ENCODE measurements at places on chromosomes 12 and 14.
A peak's percentile ranks its signal among the peaks of the same experiment; 100 is the strongest.

DNA sequence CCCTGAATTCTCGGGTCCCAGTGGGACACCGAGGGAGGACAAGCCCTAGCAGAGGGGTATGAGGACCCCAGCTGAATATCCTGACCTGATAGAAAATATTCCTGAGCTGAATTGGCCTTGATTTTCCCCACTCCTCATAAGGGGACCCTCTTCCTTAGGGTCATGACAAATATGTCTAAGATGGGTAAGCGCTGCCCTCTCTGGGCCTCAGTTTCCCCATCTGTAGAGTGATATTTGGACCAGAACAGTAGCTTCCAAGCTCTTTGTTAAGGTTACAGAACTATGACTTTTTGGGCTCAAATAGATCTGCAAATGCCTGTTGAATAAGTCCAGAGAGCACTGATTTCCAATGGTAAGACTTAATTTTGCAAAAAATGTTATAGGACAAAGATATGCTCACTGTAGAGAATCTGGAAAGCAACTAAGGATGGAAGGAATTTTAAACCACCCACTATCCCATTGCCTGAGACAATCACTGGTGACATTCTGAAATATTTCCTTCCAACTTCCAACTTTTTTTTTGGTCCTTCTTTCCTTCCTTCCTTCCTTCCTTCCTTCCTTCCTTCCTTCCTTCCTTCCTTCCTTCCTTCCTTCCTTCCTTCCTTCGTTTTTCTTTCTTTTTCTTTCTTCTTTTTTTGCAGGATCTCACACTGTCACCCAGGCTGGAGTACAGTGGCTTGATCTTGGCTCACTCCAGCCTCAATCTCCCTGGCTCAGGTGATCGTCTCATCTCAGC lies 32.0 kb downstream of the MYL2 start:
- no peak for DNase-seq

DNA sequence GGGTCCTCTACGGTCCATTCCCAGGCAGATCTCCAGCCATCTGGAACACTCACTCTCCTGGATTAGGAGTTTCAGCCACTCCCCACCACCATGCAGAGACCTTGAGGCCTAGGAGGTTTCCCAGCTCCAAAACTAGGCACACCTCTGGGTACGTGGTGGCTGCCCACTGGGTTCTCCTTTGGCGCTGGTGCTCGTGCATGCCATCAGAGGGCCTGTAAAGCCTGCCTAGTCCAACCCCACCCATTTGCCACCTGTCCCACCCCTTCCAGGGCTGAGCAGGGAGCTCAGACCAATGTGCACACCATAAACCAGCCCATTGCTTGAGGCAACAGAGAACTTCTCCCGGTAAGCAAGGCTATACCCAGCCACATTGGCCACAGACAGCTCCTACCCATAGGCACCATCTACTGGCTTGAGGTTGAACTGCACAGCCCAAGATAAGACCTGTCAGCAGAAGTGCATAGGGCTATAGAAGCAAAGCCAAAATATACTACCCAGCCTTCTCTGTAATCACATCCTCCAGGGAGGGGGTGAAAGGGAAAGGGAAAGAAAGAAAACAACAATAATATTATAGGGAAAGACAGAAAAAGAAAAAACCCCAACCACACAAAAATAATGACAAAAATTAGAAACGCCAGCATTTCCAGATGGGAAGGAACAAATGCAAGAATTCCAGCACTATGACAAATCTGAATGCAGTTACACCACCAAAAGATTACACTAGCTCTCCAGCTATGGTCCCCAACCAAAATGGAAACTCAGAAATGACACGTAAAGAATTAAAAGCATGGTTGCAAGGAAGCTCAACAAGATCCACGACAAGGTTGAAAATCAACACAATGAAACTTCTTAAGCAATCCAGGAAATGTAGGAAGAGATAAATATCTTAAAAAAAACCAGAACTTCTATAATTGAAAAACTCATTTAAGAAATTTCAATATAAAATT lies 111.9 kb upstream of the CCDC175 start:
- no peak for DNase-seq

GRCh38 chr12:113239288-113239771 lies 18.1 kb downstream of the TPCN1 start:
- DNase-seq = no peak

DNA sequence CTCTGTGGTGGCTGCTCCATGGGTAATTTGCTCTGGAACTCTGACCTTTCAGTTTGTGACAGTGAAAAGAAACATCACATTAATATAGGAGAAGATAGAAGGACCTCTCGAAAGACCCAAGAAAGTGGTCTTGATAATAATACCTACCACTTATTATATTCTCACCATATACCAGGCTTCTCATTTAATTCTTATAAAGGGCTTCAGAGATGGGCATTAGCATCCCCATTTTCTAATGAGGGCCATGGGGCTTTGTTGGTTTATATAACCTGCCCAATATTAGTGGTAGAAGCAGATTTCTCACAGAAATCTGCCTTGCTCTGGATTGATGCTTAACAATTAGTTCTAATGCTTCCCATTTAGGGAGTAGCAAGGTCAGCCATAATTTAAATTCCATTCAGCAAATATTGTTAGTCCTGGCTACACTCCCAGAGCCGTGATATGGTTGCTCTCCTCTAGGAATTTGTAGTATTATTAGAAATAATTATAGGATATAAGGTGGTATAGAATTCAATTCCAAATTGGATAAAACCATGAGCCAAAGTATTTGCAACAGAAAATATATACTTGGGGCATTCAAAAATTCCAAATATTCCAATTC lies 7.4 kb upstream of the AMIGO2 start:
- no peak for DNase-seq

DNA sequence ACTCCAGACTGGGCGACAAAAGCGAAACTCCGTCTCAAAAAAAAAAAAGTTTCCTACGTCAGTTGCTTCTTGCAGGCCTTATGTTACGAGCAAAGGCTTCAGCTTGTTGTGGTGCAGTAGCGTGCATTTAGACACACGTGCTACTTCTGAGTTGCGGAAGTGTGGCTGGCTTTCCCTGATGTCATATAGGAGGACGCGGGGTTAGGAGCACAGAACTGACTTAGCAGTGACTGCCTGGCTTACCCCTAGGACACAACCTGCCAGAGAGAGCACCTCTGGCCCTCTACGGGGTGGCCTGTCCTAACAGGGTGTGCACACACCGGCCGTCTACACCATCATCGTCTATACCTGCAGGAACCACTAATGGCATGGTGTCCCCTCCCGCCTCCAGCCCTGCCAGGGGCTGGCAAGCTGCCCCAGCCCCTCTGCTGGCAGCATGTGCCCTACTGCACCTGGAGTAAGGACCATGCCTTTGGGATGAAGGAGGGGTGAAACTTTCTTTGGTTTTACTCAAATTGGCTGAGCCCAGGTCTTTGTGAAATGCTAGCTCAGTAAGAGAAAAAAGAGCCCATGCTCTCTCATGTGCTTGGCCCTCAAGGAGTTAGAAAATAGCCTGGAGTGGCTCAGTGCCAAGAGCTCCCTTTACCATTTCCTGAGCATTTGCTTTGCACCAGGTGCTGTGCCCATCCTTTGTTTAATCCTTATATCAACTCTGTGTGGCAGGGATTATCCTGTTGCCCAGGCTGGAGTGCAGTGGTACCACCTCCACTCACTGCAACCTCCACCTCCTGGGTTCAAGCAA lies 1.7 kb upstream of the GPR68 start:
- DNase-seq = peak; percentile 64

DNA sequence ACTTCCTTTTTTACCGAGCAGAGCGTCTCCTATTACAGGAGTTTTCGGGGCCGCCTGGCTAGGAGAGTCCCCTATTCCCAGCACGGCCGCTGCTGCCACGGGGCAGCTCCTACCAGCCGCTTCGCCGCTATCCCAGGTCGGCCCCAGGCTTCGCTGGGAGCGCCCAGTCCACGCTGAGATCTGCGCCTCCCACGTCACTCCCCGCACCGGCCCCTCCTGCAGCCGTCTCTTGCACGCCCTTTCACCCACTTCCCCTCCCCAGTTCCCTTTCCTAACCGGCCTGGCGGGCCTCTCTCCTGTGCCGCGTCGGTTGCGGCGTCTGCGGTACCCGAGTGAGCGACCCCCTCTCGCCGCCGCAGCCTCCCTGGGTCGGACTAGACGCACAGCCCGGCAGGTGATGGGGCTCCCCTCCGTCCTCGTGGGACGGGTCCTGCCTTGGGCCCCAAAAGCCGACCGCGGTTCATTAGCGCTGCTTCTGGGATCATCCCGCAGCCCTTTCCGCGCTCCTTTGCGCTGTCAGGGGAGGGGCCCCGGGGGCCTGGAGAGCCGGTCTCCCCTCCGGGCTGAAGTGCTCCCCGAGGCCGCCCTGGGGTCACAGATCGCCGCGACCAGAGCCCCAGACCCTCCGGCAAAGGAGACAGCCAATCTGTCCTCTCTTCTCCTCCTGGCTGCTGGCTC lies 1318.4 kb downstream of the TMEM121 start:
- peak; percentile 59 for DNase-seq

GRCh38 chr12:52120951-52121823 lies 41.7 kb downstream of the SMIM41 start:
- no peak for DNase-seq

DNA sequence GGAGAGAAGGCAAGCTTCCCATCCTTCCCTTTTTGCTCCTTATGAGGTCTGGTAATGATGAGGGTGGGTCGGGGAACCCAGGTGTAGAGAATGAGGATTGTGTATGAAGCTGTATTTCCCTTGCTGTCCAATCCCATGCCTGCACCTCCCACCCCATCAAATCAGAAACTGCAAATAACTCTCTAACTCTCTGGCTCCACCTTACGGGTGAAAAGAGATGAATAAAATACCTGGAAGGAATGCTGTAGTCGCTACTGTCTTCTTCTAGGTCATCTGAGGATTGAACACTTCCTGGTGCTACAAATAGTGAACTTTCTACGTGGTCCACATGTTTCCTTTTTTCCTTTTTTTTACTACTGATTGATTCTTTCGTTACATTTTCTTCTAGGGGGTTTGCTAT lies 38.9 kb upstream of the DICER1 start:
- no peak for DNase-seq

DNA sequence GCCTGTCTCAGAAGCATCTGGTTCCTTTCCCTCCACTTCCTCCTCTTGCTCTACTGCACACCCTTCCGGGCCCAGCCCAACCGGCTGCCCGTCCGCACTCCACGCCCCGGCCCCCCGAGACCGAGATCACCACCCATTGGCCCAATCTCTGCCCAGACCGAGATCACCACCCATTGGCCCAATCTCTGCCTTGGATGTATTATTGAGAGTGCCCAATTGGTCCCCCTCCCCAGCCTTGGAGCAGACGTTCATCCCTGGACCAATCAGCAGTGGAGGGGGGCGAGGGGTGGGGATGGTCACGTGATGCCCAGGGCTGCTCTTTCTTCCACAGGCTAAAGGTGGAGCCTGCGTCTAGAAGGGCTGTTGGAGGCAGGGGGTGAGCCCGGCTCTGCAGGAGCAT lies 75.6 kb upstream of the TMEM132C start:
- no peak for DNase-seq

DNA sequence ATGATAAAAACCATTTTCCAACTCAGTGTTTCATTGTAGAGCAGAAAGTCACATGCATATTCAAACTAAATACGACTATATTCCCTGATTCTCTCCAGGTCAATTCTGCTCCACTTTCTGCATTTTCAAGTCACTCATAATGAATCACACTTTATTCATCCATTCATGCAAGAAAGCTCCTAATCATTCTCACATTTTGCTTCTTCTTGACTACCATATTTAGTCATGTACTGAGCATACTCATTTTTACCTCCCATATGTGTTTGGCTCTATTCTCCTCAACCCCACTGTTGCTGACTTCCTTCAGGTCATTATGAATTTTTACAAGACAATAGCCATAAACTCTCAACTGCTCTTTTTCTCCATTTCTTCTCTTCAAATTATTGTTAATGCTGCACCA lies 43.4 kb upstream of the PIK3C2G start:
- no peak for DNase-seq

- no peak for DNase-seq
Measured at GRCh38 chr14:22689199-22689598, 45.0 kb upstream of the OR6J1 start.

DNA sequence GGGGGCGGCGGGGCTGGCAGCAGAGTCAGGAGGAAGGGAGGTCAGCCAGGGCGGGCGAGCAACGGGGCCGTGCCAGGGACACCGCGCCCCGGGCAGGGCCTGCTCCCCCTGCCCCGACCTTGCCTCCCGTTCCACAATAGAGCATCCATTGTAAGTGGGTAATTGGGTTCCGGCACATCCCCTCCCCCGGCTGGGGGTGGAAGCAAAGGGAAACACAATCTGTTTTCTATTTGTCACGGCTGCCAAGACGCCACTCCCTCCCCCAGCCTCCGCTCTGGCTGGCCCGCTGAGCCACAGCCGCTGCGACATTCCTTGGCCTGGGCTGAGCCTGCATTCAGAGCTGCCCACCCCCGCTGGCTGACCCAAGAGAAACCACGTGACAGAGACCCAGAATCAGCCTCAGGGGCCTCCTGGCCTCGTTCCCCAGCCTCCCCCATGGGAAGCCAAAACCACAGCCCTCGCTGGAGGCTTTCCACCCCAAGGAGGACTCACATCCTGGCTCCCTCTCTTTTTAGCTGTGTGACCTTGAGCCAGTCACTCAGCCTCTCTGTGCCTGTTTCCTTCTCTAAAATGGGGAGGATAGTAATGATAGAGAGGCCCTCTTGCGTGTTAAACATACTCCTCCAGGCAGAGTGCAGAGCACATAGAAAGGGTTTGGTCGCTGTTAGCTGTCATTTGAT lies 117.6 kb downstream of the SCARB1 start:
- DNase-seq = no peak

DNA sequence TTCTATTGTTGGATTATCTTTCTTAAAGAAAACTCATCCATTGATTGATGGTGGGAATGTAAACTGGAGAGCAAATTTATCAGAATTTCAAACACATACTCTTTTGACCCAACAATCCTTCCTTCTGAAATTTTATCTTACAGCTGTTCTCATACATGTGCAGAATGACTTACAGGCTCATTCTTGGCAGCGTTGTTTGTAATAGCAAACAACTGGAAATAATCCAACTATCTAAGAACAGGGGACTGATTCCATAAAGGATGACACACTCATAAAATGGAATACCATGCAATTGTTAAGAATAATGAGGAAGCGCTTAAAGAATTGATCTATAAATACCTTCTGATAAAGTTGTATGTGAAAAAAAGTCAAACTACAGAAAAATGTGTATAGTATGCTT lies 24.0 kb downstream of the RHOJ start:
- DNase-seq = no peak
